ENCODE measurements at places on chromosomes 7 and 10.
A peak's percentile ranks its signal among the peaks of the same experiment; 100 is the strongest.

DNA sequence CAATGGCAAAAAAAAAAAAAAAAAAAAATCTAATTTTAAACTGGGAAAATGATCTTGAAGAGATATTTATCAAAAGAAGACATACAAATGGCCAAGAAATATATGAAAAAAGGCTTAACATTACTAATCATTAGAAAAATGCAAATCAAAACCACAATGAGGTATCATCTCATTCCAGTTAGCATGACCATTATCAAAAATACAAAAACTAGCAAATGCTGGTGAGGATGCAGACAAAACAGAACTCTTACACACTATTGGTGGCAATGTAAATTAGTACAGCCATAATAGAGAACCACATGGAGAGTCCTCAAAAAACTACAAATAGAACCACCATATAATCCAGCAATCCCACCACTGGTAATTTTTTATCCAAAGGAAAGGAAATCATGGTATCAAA is 489.6 kb downstream of the TNS3 start:
- no peak for DNase-seq

DNA sequence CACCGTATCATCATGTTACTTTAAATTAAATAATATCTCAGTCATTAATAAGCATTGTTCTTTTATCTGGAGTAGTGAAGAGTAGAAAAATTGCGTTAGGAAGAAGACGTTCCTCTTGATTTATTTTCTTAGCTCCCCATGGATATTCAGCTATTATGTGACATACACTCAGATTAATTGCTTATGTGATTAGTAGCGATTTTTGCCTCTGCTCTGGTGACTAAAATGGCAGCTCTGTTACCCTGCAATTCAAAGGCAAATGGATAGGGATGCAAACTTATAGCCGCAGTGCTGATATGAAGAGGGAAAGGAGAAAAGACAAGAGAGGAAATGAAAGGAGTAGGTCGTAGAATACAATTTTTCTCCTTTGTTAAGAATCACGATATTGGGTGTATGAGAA is 188.4 kb upstream of the MALRD1 start:
- DNase-seq: no peak

DNA sequence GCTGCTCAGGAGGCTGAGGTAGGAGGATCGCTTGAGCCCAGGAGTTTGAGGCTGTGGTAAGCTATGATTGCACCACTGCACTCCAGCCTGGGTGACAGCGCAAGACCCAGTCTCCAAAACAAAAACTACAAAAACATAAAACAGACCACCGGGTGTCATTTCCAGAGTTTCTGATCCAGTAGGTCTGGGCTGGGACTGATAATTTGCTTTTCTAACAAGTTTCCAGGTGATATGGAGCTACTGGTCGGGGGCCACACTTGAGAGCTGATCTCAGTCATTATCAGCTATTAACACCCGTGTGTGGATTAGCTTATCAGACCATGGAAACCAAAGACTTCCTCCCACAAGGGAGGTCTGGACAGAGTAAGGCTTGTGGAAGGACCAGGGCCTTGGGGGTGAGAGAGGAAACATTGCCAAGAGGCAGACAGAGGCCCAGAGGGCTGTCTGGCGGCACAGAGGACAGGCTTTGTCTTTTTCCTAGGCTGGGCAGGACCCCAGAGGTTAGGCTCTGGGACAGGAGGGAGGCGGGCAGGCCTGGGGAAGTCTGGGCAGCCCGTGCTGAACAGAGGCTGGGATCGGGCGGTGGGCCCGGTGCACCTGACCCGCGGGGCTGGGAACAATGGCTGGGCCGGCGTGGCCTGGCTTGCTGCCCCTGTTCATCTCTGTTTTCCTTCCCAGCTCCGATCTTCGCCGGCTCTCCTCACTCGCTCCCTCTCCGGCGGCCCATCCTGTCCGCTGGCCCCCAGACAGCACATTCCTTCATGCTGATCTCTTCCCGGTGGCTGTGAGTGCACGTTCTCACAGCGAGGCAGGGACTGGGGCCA is 25.2 kb downstream of the TMEM270 start:
- DNase-seq: peak; percentile 75

GRCh38 chr10:78596556-78596955 is 472.2 kb upstream of the ZMIZ1 start:
- DNase-seq: no peak

DNA sequence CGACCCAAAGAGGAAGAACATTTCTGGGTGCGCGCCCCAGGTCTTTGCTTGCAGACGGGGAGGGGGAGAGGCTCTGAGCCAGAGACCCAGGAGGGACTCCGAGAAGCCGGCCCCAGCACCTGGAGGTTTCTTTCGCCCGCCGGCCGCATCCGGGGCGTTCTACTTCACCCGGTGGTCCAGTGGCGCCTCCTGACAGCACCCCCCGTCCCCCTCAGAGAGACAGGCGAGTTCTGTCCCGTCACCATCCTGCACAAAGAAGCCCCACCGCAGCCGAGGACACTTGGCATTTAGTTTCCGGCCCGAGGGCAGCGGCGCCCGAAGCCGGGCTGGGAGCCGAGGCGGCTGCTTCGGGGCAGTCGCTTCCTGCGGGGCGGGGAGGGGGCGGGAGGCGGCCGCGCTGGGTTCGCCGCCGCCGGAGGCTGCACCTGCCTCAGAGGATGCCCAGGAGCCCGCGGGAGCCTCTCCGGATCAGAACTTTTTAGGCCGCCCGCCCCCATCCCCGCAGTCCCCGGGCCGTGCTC is at the start of gene TMEM178B:
Gene TMEM178B (plus strand): TSS at position 424 of the 521 bp plus-strand sequence.
- peak; percentile 58 for DNase-seq

GRCh38 chr10:119449760-119450461 is 92.6 kb downstream of the RGS10 start:
- peak; percentile 49 for DNase-seq
